Lower lobe of right lung (tissue), 2 donors: ENCODE measurements at places on chromosomes 1 and 21. TPM values are rescaled to one million over a fixed set of nuclear protein-coding genes. Genes with fewer than 3 reads are reported as not detected.

INSRR gene
- total RNA-seq, result not detected

DNA sequence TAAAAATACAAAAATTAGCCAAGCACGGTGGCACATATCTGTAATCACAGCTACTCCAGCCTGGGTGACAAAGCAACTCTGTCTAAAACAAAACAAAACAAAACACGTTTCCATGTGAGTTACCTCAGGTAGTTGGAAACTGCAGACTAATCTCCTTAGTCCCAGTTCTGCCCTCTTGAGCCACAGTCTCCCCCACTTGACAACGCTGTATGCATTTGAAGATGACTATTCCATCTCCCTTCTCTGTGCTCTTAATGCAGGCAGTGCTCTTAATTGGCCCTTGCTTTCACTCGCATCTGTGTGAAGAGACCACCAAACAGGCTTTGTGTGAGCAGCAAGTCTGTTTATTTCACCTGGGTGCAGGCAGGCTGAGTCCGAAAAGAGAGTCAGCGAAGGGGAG, 19.6 kb upstream of the DHCR24 start:
- DNase-seq, result no peak

GRCh38 chr21:27202301-27202700, 235.4 kb upstream of the ADAMTS5 start:
- no peak for DNase-seq

DNA sequence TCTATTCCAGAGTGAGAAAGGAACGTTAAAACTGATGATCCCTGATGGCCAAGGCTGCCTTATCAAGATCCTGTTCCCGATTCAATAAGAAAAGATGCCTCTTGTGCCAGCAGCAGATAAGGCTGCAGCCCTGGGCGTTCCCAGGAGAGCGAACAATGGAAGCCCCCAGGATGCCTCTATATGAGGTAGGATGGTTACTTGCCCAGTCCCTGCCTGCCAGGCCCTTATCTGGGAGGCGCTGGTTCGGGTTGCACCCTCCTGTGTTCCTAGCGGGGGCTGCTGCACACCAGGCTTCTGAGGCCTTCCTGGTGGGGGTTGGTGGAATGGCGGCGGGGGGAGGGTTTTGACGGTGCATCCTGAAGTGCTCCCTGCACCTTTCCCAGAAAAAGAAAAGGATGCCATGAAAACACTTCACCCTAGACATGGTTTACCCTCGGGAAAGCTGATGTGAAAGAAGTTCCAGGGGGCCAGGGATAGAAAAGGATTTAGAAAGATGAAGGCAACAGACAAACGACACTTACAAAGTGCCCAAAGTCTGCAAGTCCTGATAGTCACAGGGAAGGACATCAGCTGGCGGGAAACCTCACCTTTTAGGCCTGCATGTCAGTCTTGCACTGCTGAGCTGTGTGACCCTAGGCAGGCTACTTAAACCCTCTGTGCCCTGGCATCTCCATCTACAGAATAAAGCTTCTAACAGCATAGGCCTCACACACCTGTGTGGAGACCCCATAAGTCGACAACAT, 100.3 kb downstream of the KCNJ15 start:
- DNase-seq, result no peak

- DNase-seq, result peak; percentile 76
These were observed 31.2 kb upstream of the IFNAR2 start for GRCh38 chr21:33198346-33199099.

DNA sequence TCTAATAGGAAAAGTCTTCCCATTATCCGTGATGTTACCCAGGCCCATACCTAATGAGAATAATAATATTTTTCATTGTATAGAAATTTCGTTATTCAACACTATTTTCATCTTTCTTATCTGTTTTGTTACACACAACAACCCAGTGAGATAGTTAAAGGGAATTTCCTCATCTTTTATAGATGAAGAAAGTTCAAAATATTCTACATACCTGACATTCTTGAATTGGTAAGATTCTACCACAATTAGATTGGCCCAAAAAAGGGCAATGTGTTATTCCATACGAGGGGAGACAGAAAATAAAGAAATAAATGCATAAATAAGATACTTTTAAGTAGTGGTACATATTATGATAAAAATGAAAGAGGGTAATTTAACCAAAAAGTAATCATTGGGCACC, 405.5 kb upstream of the ADAMTS5 start:
- no peak for DNase-seq

GRCh38 chr21:40372506-40372905, 474.5 kb downstream of the DSCAM start:
- DNase-seq, result no peak

GRCh38 chr21:39096754-39097153, 86.5 kb downstream of the PSMG1 start:
- no peak for DNase-seq

SPRR5 gene
- total RNA-seq, result not detected

DNA sequence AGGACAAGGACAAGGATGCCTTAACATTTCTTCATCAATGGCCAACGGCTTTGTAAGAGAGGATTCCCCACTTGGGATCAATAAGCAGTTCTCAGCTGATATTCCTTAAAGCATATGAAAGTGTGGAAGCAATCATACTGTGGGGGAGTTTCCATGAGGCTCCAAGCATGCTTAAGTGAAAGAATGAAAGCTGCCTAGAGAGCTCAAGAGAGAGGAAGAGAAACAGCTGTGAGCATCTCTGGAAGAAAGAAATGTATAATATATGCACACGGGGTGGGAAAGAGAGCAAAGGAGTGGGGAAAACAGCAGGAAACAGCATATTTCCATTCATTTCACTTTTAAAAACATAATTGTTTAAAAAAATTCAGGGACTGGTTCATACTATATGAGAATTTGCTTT, 94.7 kb upstream of the WARS2 start:
- DNase-seq, result no peak

LPAR3 gene
- 5.7 TPM for total RNA-seq

C8B gene
- total RNA-seq, result 1.2 TPM

FCN3 gene
- 1,125 TPM for total RNA-seq

GRCh38 chr1:111216751-111217150, 10.8 kb upstream of the CHI3L2 start:
- DNase-seq, result no peak

GRCh38 chr1:201763455-201764140, 65.4 kb upstream of the IPO9 start:
- DNase-seq, result no peak

DNA sequence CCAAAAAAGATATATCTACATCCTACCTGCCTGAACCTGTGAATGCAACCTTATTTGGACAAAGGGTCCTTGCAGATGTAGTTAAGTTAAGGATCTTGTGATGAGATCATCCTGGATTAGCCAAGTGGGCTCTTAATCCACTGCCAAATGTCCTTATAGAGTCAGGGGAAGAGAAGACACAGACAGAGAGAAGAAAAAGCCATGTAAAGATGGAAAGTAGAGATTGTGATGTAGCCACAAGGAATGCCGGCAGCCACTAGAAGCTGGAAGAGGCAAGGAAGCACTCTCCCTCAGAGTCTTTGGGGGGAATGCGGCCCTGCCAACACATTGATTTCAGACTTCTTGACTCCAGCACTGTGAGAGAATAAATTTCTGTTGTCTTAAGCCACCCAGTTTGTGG, 16.2 kb downstream of the HSD11B1 start:
- DNase-seq, result no peak

DNA sequence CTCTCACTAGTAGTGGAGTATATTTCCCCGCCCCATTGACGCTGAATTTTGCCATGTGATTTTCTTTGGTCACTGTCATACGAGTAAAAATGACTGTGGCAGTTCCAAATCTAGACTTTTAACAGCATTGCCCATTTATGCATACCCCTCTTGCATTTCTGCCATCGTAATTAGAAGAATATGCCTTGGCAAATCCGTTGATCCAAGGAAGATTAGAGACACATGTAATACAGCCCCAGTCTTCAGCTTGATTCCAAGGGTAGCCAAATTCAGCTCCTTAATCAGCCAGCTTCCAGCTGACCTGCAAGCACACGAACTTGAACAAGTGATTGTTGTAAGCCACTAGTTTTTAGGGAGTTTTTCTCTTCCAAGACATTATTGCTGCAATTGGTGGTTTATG, 290.3 kb upstream of the ADAMTS5 start:
- DNase-seq, result no peak

DNA sequence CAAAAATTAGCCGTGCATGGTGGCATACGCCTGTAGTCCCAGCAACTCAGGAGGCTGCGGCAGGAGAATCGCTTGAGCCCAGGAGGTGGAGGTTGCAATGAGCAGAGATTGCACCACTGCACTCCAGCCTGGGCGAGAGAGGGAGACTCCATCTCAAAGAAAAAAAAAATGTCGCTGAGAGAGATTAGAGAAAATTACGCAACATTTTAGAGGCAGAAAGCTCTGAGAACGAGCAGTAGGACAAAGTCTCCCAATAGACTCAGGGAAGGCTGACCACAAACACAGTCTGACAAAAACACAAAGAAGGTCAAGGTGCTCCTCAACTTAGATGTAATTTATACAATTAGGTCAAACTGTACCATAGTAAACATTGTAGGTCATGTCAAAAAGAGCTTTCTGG, 367.6 kb upstream of the ZRANB2 start:
- DNase-seq, result no peak
